Cardiac ventricle fibroblast (primary cell): ENCODE measurements at places on chromosomes 2 and 18. TPM values are rescaled to one million over a fixed set of nuclear protein-coding genes. Genes with fewer than 3 reads are reported as not detected.

Gene NEMP2
- total RNA-seq, result 1.7 and 1.8 TPM in 2 replicates

Gene LHCGR
- total RNA-seq, result not detected in 2 replicates

Gene INHBB
- 2.1 and 2.4 TPM in 2 replicates for total RNA-seq

Gene TUBA4B
- total RNA-seq, result not detected in 2 replicates

Gene FN1
- total RNA-seq, result 86,957 and 92,056 TPM in 2 replicates

Gene PSMA8
- total RNA-seq, result not detected in 2 replicates

Gene YES1
- total RNA-seq, result 69.4 and 80.2 TPM in 2 replicates

Gene ERMN
- total RNA-seq, result not detected in 2 replicates

Gene TLX2
- not detected in 2 replicates for total RNA-seq

Gene CCDC85A
- 0.06 and 0.34 TPM in 2 replicates for total RNA-seq

Gene CD8B2
- total RNA-seq, result not detected in 2 replicates

Gene IL1RL1
- 2.3 and 2.4 TPM in 2 replicates for total RNA-seq

Gene IL36B
- not detected in 2 replicates for total RNA-seq

Gene G6PC2
- total RNA-seq, result not detected in 2 replicates

Gene DNER
- total RNA-seq, result 0.05 and 0.12 TPM in 2 replicates

Gene DLX2
- 0.06 TPM in 1 of 2 replicates, not detected in the other for total RNA-seq

Gene KATNAL2
- 4.5 and 6.1 TPM in 2 replicates for total RNA-seq

Gene ALK
- total RNA-seq, result not detected in 2 replicates

Gene FAHD2A
- total RNA-seq, result 6.7 and 17.2 TPM in 2 replicates

Gene ANKRD62
- total RNA-seq, result not detected in 2 replicates

Gene DLX1
- 0.12 TPM in 1 of 2 replicates, not detected in the other for total RNA-seq

Gene COLEC11
- total RNA-seq, result 8.2 and 13.2 TPM in 2 replicates

Gene ADD2
- 0.05 TPM in 1 of 2 replicates, not detected in the other for total RNA-seq

Gene POTEJ
- not detected in 2 replicates for total RNA-seq

Gene TMEM198
- total RNA-seq, result 6.2 and 6.4 TPM in 2 replicates

Gene ZNF396
- total RNA-seq, result 0.88 and 1.1 TPM in 2 replicates

Gene PDCD1
- not detected in 2 replicates for total RNA-seq

Gene LRP2
- total RNA-seq, result not detected in 2 replicates

Gene MC5R
- total RNA-seq, result not detected in 2 replicates

Gene NUP35
- total RNA-seq, result 5.6 and 6.7 TPM in 2 replicates

Gene MARCHF4
- 0.10 TPM in 1 of 2 replicates, not detected in the other for total RNA-seq

Gene CCDC142
- total RNA-seq, result 7.0 and 15.5 TPM in 2 replicates

Gene EXOC6B
- total RNA-seq, result 22.3 and 41.5 TPM in 2 replicates

Gene ITGA4
- 2.3 and 4.8 TPM in 2 replicates for total RNA-seq

Gene C2orf66
- 0.20 and 0.56 TPM in 2 replicates for total RNA-seq

Gene PPM1B
- 14.3 and 22.9 TPM in 2 replicates for total RNA-seq

Gene CCDC141
- not detected in 2 replicates for total RNA-seq

Gene IL1RL2
- total RNA-seq, result 3.5 and 5.5 TPM in 2 replicates

Gene GNAL
- 1.2 and 1.5 TPM in 2 replicates for total RNA-seq

Gene ASAP2
- total RNA-seq, result 16.5 and 20.6 TPM in 2 replicates

Gene TMEFF2
- total RNA-seq, result 0.06 TPM in 1 of 2 replicates, not detected in the other

Gene GAD1
- not detected in 2 replicates for total RNA-seq

Gene IMPACT
- total RNA-seq, result 22.2 and 28.9 TPM in 2 replicates

Gene HOXD4
- total RNA-seq, result 0.87 TPM in 1 of 2 replicates, not detected in the other

Gene SPDYA
- 0.10 and 0.62 TPM in 2 replicates for total RNA-seq

Gene REV1
- total RNA-seq, result 12.5 and 13.0 TPM in 2 replicates

Gene LAPTM4A
- total RNA-seq, result 281 and 285 TPM in 2 replicates

Gene SAG
- not detected in 2 replicates for total RNA-seq

Gene CCDC178
- total RNA-seq, result 0.83 TPM in 1 of 2 replicates, not detected in the other

Gene NFE2L2
- 232 and 237 TPM in 2 replicates for total RNA-seq

Gene BABAM2
- 22.8 and 23.5 TPM in 2 replicates for total RNA-seq

Gene DSG1
- total RNA-seq, result not detected in 2 replicates

Gene PSD4
- 0.69 and 1.4 TPM in 2 replicates for total RNA-seq

Gene TXNL4A
- total RNA-seq, result 17.1 and 24.6 TPM in 2 replicates

Gene ZBTB7C
- total RNA-seq, result 0.29 and 0.31 TPM in 2 replicates

Gene SS18
- 52.2 and 370 TPM in 2 replicates for total RNA-seq

Gene VWC2L
- 0.10 TPM in 1 of 2 replicates, not detected in the other for total RNA-seq

Gene TMEM131
- 21.8 and 26.2 TPM in 2 replicates for total RNA-seq
